Fibroblast of skin of left quadriceps (primary cell): ENCODE measurements at places on chromosomes 4 and X.

- DNase-seq = no peak
Measured at GRCh38 chrX:12548746-12549145, 242.5 kb upstream of the PRPS2 start.

DNA sequence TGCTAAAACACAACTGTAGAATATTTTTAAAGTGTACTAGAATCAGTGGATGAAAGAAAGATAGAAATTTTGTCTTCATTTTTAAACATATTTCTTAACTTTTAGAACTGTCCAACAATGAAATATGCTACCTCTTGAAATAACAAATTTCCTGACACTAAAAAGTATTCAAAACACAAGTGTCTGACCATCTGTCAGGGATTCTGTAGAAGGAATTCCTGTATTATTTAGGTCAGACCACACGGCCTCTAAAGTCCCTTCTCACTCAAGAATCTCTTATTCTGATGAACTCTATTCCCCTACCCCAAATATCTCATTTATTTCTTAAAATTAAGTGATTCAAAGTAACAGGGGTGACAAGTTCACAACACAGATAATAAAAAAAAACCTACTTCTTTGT lies 99.1 kb downstream of the MAML3 start:
- DNase-seq = no peak

GRCh38 chr4:90542216-90542615 lies 415.0 kb downstream of the CCSER1 start:
- DNase-seq = no peak

DNA sequence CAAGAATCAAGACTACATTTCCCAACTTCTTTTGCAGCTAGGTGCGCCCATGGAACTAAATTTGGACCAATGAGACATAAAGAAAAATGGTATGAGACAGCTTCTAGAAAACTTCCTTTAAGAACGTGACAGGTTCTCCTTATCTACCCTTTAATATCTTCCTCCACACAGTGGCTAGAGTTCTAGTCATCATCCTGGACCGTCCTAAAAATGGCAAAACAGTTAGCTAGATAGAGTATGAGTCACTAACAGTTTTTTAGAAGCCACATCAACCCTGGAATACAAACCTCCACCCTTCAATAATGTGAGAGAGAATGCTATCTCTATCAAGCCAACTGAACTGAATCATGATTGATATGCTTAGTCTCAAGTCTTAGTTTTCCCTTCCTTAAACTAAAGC lies 267.9 kb upstream of the SLC7A11 start:
- no peak for DNase-seq

- DNase-seq = no peak
Measured at GRCh38 chr4:130053723-130054122, 957.8 kb downstream of the C4orf33 start.

GRCh38 chr4:102687373-102687981 lies 73.3 kb downstream of the MANBA start:
- DNase-seq = no peak

- DNase-seq = no peak
Measured at GRCh38 chr4:81606166-81606565, 134.5 kb upstream of the RASGEF1B start.

- no peak for DNase-seq
Measured at GRCh38 chr4:147491086-147491485, 10.2 kb downstream of the EDNRA start.

DNA sequence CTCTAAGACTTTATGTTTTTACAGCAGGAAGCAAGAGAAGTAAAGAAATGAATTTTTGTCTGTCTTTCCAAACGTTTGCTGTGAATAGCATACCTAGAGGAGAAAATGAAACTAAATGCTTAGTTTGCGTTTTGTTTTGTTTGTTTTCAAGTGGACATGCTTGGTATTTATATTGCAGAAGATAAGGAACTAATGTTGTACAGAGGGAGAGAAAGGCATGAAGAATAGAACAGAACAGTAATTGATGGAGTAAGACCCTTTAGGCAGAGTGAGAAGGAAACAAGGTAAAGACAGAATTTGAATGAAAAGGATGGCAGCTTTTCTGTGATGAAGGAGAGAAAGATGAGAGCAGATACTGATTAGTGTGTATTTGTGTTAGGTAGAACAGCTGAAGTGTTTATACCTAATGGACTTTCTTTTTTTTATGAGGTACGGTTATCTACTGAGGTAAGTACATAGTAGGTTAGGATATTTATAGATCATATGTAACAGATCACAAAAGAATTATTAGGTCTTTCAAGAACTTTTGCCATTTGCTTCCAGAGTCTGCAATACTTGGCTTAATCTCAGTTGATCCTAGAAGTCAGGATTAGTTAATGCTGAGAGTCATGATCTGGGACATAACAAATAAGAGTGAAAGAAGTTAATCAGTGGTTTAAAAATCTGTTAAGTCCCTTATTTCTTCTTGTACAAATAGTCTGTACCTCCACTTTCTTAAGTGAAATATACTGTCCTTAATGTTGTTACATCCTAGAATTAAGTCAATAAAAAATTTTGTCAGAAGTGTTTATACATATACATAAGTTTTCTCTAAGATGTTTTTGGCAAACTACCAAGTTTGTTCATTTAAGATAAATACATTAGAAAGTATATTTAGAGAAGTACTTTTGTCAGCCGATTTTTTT lies 36.8 kb downstream of the FABP2 start:
- no peak for DNase-seq
